ENCODE measurements at places on chromosomes 5 and 9.

GRCh38 chr5:53749621-53750020, 189.2 kb downstream of the NDUFS4 start:
- DNase-seq, result no peak

DNA sequence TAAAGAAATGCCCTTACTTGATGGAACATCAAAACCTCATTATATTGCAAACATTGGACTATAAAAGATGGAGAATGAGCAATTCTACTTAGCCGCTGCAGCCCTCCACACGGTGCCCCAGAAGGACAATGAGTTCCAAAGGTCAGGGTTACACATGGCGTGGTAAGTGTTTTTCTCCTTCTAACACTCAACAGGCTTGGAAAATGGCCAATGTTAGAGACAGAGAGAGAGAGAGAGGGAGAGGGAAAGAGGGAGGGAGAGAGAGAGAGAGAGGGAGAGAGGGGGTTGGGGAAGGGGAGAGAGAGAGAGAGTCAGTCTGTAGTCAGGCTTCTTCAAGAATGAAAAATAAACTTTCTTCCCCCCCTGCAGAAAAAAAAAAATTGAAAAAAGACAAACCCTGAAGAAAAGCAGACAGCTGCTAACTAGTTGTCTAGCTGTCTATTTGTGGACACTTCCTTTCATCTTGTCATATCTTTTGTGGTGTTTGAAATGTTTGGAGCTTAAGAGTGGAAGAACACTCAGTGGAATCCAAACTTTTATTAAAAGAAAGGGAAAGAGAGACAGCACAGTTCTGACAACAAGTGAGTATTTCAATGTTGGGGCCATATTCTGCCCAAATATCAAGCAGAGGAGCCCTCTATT, 324.8 kb downstream of the TMEM38B start:
- DNase-seq, result no peak

DNA sequence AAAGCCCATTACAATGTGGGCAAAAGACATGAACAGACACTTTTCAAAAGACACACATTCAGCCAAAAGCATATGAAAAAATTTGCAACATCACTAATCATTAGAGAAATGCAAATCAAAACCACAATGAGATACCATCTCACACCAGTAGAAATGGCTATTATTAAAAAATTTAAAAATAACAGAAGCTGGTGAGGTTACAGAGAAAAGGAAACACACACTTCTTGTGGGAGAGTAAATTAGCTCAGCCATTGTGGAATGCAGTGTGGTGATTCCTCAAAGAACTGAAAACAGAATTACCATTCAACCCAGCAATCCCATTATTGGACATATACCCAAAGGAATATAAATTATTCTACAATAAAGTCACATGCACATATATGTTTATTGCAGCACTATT, 585.2 kb upstream of the TUSC1 start:
- no peak for DNase-seq

DNA sequence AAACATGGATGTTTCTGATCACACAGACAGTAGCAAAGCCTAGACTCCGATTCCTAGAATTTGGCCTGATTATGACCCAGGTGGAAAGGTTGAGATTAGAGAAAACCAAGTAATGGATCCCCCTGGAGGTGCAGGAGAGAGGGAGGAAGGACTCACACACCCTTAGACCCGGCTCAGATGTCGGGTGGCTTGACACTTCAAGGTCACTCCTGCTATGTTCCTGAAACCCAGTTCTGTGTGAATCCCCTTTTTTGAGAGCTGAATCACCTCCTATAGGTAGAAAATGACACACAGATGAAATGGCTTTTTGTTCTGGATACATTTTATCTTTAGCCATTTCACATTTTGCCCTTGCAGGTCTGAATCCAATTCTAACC, 192.8 kb downstream of the ARRDC3 start:
- no peak for DNase-seq

DNA sequence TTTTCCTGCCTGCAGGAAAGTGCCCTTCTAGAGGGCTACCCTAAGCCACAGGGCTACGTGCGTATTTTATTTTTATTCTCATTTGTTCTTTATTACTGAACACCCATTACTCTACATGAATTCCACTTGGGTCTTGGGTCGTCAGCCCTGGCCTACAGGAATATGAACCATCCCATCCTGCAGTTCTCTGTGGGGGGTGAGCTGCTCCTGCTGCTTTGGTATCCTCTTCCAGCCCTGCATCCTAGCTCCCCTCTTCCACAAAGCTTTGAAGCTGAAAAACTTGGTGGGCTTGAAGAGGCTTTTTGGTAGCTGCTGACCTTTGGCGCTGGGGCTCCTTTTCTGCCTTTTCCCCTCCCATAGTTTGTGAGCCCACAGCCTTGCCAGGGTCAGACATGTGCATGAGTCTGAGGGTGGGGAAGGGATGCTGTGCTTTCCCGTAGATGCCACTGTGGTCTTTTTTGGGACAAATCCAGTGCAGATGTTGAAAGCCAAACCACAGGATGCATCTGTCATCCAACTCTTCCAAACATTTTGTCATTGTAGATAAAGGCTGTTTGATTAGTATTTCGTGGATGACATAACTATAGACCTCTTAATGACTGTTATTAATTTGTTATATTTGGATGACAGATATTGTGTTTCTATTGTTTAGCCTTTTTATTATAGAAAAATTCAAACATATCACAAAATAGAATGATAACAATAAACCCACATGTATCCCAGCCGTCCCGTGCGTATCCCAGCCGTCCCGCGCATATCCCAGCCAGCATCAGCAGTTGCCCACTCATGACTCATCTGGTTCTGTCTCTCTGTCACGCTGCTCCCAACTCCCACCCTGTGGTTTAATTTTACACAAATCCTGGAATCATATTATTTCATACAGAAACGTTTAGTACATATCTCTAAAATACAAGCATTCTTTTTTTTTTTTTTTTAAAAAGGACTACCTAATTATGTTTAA, 43.9 kb downstream of the SLC46A2 start:
- no peak for DNase-seq

GRCh38 chr9:107489687-107490605, at the start of gene KLF4:
KLF4 (minus strand) TSS chr9:107489769; CDS start chr9:107489172, 597 bp downstream.
- peak; percentile 91 for DNase-seq

GRCh38 chr9:123484130-123484529, 128.1 kb downstream of the CRB2 start:
- DNase-seq, result no peak

GRCh38 chr5:24368115-24368514, 276.7 kb downstream of the CDH10 start:
- DNase-seq, result no peak

GRCh38 chr9:37149666-37150308, 29.4 kb downstream of the ZCCHC7 start:
- DNase-seq, result no peak

DNA sequence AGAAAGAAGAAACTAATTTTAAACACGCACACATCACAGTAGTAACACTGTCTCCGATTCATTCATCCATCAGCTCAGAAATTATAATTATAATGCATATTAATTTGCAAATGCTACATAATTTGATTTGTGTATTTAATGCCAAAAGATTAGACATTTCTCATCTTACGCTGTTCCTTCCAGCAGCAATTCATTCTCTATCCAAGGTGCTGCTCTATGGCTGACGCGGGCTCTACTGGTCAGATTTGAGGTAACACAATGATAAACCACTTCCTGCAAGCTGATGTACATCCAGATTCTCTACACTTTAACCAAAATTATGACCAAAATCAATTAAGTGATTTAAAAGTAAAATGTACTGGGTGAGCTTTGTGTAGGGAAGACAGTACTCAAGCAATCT, 77.9 kb upstream of the ICE1 start:
- no peak for DNase-seq

DNA sequence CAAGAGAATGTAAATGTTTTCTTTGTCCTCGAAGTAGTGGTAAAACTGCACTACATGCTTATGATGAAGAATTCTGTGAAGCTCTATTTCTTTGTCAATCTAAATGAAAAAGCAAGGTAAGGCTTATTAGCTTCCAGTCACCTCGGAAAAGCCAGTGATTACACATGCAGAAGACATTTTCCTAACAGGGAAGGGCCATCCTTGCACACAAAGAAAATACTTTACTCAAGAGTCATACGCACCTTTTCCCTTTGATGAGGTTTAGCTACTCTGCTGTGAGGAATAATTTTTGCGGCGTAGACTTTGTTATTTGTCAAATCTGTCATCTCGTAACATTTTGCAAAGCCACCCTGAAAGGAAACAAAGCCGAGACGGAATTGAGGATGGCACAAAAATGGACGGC, 1.1 kb downstream of the PLK2 start:
- DNase-seq, result no peak

- DNase-seq, result no peak
These were observed 22.6 kb upstream of the LMX1B start for GRCh38 chr9:126591083-126591482.

DNA sequence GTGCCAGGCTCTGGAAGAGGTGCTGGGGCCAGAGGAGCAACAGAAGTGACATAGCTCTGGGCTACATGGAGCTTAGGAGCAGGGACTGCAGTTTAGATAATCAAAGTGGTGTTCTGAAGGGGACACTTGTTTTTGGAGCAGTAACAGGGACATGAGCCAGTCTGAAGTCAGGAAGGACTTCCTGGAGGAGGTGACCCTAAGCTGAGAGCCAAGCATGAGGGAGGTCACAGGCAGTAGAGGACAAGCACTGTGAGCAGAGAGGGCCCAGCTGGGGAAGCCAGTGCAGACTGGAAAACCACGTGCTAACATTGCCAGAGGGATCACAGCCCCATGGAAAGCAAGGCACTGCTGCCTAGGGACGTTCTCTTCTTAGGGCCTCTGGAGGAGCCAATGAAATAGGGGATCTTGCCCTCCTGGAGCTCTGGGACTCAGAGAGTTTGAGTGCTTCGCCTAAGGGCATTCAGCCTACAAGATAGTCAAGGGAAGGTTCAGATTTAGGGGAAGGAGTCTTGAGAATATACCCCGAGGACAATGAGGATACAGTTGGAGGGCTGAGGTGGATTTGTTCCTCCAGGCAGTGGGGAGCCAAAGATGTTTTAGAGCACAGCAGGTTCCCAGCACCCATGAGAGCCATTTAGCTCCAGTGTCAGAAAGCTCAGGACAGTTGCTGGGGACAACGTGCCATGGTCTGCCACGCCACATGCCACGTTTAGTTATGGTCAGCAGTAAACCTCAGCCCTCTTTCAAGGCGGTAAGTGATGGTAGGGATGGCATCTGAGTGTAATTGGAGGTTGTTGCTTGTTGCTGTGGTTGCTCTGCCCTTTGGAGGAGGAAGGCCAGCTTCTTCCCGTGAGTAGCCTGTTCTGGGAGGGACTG, 40.5 kb upstream of the SH3PXD2B start:
- no peak for DNase-seq

GRCh38 chr5:99179206-99179605, 250.4 kb upstream of the CHD1 start:
- DNase-seq, result no peak

GRCh38 chr5:140978983-140979382, 12.7 kb downstream of the PCDHAC2 start:
- no peak for DNase-seq

DNA sequence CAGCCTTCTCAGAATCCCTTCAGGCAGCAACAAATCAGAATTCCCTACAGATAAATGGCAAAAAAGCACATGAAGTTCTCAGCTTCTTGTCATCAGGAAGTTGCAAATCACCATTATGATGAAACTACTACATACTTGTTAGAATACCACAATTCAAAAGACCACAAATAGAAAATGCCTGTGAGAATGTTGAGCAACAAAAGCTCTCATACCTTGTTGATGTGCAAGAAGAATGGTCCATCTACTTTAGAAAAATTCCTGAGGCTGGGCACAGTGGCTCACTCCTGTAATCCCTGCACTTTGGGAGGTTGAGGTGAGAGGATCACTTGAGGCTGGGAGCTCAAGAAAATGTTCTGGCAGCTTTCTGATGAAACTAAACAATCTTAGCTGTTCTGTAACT, 278.1 kb downstream of the ICE1 start:
- DNase-seq, result no peak

- DNase-seq, result peak; percentile 33
These were observed 21.0 kb downstream of the F2R start for GRCh38 chr5:76736679-76737556.

DNA sequence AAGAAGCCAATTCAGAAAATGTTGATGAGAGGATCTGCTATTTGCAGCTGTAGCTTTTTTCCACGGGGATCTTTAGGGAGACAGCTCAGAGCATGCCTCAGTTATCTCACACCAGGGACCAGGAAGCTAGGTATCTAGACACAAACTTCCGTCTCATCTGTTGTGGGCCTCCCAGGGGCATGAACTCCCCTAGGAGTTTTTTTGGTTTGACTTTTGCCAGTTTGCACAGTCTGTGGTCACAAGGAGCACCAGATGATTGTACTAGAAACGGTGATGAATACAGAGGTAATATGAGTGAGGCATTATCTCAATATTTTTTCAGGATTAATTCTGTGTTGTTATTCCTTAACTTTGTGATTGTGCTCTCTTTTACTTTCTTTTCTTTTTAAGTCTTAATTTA, 533.2 kb upstream of the SEMA6A start:
- no peak for DNase-seq

- DNase-seq, result no peak
These were observed 728.2 kb downstream of the BRINP1 start for GRCh38 chr9:118640836-118641560.

GRCh38 chr9:93228030-93228429, 44.1 kb downstream of the WNK2 start:
- no peak for DNase-seq

- no peak for DNase-seq
These were observed 99.6 kb upstream of the TAF11L2 start for GRCh38 chr5:17398431-17398830.

DNA sequence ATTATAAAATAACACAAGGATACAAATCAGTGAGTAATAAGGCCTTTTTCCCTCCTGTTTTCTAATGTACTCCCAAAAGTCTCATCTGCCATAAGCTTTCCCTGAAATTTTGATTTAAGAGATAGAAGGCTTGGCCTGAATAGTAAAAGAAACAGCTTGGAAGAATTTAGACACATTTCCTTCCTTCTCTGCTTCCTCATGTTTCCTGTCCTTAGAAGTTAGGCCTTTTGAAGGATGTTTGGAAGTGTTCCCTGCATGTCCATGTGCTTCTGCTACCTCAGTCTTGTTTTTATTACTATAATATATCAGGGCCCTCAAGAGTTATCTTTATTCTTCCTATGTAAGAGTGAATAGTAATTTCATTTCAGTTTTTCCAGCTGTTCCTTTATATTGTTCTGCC, 242.7 kb downstream of the DEPDC1B start:
- no peak for DNase-seq

DNA sequence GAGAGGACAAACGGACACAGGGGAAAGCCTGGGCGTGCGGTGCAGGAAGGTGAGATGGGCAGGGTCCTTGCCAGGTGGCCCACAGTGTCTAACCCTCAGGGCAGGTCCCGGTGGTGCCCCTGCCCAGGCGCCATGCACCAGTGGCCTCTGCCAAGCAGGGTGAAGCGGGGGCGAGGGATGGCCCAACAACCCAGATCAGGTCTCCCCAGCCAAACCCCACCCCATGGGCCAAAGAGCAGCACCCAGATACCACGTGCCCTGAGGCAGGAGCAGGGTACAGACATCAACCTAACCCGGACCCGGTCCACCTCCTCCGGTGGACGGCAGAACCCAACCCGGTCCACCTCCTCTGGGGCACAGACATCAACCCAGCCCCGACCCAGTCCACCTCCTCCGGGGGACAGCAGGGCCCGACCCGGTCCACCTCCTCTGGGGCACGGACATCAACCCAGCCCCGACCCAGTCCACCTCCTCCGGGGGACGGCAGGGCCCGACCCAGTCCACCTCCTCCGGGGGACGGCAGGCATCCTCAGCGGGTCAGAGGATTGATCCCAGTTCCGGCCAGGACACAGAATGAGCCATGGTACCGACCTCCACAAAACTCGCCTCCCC, 12.8 kb downstream of the SLC12A7 start:
- no peak for DNase-seq
